ENCODE measurements at places on chromosomes 2 and 18.

DNA sequence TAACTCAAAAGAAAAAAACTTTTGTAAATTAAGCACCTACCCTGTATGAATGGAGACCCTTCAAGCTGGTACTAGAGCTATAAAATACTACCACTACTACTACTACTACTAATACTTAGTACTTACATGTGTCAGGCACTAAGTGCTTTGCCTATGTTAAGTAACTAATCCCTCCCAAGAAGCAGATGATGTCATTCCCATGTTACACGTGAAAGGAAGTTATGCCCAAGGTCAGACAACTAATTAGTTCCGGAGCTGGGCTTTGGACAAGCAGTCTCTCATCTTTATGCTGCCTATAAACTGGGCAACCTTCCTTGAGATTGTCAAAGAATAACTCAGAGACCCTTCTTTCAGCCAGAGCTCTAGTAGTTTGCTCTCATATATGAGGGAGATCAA is 13.9 kb upstream of the ATP6V1B1 start:
- DNase-seq: no peak

DNA sequence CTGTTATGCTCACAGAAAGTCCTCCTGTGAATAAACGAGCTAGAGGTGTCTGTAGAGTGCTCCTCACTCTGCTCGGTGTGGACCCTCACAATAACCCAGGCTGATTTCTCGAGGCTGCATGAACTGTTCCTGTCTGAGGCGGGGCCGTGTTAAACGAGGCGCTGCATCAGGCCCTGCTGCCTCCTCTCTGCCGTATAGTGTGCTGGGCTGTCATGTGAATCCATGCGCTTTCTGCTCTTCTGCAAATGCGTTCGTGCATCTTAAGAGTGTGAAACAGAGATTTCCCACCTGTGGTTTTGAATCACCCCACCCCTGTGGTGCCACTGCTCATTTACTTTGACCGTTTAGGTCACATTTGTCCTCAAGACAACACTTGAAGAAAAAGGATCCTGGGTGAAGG is 26.2 kb downstream of the TRAF3IP1 start:
- DNase-seq: no peak

GRCh38 chr2:220499225-220499624 is 871.8 kb downstream of the SLC4A3 start:
- no peak for DNase-seq

GRCh38 chr18:79569720-79570119 is 109.9 kb upstream of the CTDP1 start:
- no peak for DNase-seq

- DNase-seq: no peak
Measured at GRCh38 chr2:183348492-183348891, 224.2 kb downstream of the NUP35 start.

GRCh38 chr2:71534826-71535225 is 81.5 kb downstream of the DYSF start:
- no peak for DNase-seq

DNA sequence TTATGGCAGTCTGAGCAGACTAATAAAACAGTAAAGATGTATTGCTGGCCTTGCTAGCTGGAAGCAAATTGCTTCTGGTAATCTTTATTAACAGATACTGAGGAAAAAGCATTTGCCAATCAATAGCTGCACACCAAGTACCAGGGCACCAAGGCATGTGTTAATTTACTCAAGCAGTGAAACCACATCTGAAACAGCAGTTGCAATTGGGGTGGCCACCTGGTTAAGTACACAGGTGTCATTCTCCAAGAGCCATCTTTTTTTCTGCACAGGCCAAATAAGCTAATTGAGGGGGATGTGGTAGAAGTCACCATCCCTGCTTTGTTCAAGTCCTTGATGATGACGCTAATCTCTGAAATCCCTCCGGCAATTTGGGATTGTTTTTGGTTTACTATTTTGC is 8.6 kb upstream of the SEH1L start:
- no peak for DNase-seq

DNA sequence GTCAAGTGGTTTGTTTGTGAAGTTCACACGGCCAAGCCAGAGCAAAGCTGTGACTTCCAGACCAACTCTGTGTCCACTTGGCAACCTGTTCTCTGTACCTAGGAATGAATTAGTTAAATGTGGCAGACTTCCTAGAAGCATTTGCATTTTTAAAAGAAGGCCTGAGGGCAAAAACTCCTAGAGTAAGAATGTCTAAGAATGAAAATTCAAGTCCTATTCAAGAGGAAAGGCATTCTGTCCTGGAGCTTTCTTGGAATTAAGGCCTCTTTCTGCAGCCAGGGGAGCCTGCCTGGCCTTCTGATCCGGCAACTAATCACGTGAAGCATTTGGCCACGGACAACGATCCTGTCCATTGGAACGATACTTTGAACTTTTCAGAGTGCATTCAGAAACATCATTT is 155.0 kb downstream of the SETBP1 start:
- DNase-seq: no peak

GRCh38 chr2:64767670-64768468 is 114.2 kb upstream of the SERTAD2 start:
- DNase-seq: peak; percentile 69

- no peak for DNase-seq
Measured at GRCh38 chr2:45957533-45958227, 306.2 kb downstream of the PRKCE start.

- no peak for DNase-seq
Measured at GRCh38 chr2:84938194-84938879, 32.6 kb upstream of the KCMF1 start.

GRCh38 chr18:473802-474201 is 26.7 kb downstream of the COLEC12 start:
- no peak for DNase-seq

DNA sequence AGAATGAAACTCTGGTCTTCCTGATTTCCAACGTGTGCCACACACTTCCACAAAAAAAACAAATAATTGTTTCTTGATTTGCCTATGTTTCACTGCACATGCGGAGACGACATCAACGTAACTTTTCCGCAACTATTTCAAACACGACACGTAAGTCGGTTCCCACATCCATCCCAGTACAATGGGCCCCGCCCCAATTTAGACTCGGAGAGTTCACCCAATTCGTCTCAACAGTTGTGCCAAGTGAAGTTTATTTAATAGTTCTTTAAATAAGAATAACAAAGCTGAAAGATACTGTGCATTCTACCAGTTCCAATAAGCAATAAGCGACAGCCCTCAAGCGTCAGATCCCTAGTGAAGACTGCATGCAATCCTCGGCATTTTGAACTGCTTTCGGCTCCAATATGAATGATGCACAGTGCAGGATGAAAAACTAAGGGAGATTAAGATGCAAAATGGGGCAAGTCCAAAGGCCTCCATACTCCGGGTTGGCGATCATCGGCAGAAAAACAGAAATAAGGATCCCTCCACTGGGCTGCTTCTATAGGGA is 664 bp downstream of the CCT4 start:
- DNase-seq: no peak

DNA sequence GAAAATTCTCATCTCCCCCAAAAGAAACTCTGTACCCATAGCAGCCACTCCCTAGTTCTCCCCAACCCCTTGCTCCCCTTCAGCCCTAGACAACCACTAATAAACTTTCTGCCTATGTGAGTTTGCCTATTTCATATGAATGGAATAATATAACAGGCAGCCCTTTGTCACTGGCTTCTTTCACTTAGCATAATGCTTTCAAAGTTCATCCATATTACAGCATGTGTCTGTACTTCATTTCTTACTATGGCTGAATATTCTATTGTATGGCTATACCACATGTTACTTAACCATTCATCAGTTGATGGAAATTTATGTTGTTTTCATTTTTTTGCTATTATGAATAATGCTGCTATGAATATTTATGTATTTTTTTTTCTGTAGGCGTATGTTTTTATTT is 442.9 kb downstream of the SLC4A3 start:
- DNase-seq: no peak

GRCh38 chr18:13158428-13158827 is 60.1 kb upstream of the LDLRAD4 start:
- DNase-seq: no peak

DNA sequence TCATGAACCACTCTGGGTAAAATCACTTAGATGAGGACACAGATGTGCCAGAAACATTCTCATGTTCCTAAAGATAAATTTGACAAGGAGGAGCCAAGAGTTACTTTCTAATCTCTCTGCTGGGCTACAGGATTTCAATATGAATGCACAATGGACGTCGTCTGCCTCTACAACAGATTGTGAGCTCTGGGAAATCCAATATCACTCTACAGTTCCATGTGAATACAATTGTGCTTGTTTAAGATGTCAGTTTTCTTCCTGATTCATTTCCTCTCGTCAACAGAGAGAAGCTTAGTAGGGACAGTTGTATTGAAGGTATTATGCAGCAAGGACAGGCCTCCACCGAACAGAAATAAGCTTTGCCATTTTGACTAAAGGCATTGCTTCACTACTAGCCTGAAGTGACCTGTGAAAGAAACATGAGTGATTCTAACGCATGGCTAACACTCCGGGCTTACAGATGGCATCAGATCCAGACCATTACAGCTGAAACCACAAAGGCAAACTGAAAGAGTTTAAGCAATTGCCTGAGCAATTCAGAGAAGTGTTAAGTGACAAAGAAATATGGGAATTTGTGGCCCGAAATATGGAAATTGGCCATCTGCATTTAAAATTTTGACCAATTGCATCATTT is 1591.5 kb downstream of the LRP1B start:
- no peak for DNase-seq

Data from T-helper 1 cell (primary cell).